Small intestine (tissue), 16 donors: ENCODE measurements at places on chromosomes 7 and 10.

DNA sequence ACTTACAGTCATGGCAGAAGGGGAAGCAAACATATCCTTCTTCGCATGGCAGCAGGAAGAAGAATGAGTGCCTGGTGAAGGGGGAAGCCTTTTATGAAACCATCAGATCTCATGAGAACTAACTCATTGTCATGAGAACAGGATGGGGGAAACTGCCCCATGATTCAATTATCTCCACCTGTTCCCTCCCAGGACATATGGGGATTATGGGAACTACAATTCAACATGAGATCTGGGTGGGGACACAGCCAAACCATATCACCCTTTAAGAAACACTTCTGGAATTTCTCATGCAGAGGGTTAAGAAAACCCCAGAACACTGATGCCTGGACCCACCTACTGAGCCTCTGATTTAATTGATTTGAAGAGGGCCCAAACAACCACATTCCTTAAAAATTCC lies 63.3 kb upstream of the DNAJB12 start:
- no peak for DNase-seq

- DNase-seq = no peak
Measured at GRCh38 chr10:97597778-97598177, 8.3 kb downstream of the C10orf62 start.

GRCh38 chr10:103454026-103454425 lies 1.9 kb upstream of the CALHM2 start:
- no peak for DNase-seq

DNA sequence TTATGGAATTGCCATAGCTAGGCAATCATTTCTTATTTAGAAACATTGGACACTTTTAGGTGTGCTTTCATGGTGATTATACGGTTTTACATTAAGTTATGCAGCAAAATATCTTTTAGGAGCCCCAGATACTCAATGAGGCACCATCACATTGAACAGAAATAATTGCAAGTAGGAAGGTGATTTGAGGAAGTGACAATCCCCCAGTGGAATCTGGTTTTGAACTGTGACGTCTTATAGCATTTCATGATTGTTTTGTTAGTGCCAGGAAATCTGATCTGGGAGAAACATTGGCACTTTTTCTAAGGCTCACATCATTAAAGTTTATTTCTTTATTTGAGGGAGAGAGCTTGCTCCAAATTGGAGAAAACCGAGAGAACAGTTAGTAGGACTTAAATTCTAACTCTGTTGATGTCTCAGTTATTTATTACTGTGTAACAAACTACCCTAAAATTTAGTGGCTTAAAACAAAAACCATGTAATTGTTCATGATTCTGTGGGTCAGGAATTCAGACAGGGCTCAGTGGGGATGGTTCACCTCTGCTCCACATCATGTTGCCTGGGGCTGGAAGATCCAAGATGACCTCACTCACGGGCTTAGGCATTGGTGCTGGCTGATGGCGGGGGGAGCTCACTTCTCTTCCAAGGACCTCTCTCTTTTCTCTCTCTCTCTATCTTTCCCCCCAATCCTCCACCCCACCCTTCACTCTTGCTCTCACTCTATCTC lies 78.2 kb upstream of the STEAP1B start:
- DNase-seq = no peak

GRCh38 chr7:95684037-95684436 lies 87.7 kb upstream of the PDK4 start:
- peak; percentile 19 for DNase-seq

- peak; percentile 54 for DNase-seq
Measured at GRCh38 chr10:64515970-64516699, 994.9 kb downstream of the REEP3 start.

DNA sequence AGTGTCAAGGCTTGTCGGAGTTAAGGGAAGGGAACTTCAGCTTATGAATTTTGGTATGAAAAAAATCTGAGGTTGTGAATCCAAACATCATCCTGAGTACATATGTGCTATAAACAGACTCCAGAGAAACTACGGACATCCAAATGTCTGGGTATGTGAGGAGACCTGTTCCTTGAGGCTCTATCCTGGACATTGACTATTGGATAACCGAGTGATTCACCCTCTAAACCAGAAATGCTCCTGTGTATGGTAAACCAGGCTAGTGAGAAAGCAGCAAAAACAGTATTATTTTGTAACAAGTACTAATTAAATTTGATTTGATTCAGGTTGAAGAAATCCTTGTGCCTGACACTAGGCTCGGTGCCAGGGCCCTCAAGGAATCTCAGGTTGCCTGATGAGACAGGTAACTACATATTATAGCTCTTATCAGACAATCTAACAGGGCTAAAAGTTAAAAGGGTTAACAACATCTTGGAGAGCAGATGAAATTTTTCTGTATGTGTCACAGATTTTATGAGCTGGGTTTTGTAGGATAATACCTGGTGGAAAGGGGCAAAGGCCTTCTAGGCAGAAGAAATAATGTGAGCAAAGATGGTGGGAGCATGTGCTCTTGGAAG lies 10.4 kb upstream of the STOX1 start:
- DNase-seq = peak; percentile 19

DNA sequence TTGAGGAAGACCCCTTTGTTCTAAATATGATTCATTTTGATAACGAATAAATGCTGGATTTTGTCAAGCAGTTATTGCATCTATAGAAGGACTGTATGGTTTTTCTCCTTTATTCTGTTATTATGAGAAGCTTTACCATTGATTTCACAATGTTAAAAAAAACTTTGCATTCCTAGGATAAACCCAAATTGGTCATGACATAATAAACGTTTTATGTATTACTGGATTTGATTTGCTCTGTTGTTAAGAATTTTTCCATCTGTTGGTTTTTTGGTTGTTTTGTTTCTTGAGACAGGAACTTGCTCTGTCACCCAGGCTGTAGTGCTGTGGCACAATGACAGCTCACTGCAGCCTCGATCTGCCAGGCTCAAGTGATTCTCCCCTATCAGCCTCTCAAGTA lies 2.2 kb upstream of the DNA2 start:
- no peak for DNase-seq

- DNase-seq = no peak
Measured at GRCh38 chr7:81029511-81029910, 110.7 kb upstream of the SEMA3C start.

- peak; percentile 76 for DNase-seq
Measured at GRCh38 chr7:50531401-50531911, 33.7 kb downstream of the DDC start.

DNA sequence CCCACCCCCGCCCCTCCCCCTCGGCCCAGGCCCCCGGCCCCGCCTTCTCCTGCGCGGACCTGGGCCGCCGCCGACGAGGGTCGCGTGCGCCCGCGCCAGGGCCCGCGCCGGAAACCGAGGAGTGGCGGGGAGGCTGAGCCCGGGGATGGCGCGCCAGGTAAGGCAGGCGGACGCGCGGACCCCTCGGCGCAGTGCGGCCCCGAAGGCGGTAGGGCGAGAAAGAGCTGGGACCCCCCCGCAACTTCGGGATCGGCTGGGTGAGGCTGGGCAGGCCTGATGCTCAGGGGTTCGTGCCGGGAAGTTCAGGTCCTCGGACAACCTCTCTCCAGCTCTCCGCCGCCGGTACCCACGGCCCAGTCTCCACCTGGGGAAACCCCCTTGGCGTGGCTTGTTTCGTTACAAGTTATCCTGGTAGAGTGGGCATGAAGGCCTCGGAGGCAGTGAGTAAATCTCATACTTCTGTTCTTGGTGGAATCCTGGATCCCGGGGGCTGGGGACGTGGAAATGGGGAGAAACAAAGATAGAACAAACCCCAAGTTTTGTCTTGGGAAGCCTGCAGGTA lies 58.4 kb downstream of the ZNF467 start:
- DNase-seq = peak; percentile 11

DNA sequence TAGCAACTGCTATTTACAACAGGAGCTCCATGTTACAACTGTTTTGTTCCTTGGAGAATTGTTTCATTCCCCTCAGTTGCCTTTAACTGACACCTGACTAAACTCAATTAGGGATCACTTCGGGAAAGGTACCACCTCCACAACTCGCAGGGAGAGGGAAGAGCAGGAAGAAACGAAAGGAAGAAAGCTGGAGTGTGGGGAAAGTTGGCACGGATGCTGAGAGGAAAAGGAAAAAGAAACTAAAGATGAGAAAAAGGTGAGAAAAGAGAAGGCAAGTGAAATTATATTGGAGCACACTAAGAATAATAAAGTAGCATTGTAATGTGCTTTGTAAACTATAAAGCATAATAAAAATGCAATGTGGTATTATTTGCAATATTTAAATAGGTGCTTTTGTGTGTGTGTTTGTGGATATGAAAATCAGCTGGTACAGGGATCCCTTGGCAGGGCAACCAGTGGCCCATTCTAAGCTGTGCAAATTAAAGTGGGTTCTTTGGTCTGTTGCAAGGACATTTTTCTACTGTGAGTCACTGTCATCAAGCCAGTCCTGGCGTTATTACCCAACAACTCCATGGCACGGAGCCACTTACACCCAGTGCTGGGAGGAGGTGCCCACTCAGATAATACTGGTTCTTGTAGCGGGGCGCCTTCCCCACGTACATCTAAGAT lies 45.9 kb downstream of the HIPK2 start:
- DNase-seq = peak; percentile 92

- no peak for DNase-seq
Measured at GRCh38 chr7:118590107-118590506, 365.6 kb downstream of the ANKRD7 start.

GRCh38 chr7:84812021-84812420 lies 374.8 kb downstream of the SEMA3D start:
- no peak for DNase-seq

DNA sequence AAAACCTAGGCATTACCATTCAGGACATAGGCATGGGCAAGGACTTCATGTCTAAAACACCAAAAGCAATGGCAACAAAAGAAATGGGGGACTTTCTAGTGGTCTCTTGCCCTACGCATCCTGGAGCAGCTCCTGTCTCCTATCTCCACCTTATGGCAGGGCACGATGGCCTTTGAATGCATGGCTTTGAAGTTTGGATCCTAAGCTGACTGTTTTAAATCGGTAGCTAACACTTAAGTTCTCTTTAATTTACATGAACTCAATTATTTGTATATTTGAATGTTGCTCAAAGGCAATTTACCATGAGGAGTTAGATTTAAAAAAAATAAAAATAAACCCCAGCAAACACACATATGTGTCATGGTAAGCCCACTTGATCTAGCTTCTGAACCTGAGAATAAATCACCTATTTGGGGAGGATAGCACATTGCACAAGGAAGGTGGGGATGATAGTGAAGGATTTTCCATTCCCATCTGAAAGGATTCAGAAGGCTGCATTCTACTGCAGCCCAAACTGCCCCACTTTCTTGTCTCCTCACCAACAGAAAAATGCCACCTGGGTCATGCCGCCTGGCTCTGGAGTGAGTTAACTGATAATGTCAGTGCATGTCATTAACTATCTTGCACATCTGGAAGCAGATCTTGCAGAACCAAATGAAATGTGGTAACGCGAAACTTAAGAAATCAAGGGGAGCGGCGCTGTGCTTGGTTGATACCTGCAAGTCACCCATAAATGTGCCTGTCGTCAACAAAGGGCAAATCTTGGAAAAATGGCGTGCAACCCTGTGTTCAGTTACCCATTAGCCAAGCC lies 12.4 kb downstream of the KLF6 start:
- DNase-seq = no peak

- no peak for DNase-seq
Measured at GRCh38 chr7:19206721-19207120, 61.5 kb upstream of the FERD3L start.

DNA sequence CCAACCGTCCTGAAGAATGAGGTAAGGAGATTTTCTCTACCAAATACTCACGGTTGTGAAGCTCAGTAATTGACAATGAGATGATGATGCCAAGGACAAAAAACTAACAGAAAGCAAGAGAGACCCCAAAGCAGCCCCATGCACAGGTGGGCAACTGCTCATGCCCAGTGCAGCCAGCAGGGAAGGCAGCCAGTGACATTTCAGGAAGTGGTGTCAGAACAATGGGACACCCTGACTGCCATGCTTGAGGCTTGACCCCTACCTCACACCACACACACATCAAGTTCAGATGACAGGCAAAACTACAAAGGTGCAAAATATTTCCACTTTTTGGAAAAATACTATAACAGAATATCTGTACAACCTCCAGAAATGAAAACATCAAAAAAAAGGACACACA lies 66.9 kb downstream of the CFAP46 start:
- DNase-seq = no peak

DNA sequence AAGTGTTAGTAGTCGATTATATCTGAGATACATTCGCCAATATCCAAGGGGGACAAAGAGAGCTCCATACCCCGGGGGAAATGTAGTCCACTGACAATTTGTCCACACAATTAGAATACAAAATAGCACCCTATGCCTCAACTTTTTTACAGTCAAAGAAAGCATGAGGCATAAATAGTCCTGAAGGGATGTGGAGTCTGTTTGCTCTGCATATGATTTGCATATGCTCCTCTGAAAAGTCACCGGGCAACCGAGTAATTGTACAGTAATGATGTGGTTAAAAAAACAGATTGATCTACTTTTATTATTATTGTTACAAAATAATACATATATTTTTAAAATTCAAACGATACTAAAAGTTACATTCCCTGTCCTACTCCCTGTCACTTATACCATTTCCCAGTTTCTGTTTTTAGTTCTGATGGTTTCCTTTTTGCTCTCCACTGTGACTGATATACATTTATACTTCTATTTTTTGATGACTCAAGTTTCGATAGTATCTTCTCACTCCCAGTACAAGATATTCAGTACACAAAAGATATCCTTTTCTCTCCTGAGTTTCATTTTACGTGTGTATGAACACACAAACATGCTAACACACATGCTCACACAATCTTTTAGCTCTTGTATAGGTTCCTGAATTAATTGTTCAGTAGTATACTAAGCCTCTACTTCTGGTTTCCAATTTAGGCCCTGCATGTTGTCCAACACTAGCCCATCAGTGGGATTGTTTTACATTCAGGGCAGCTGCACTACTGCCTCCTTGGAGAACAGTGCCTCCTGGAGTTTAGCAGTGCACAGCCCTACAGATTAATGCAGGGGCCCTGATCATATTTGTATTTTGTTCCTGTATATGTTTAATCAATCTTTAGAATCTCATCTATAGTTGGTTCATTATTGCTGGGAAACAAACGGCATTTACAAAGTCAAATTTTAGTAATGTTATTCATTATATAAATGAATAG lies 130.9 kb downstream of the TES start:
- DNase-seq = no peak

DNA sequence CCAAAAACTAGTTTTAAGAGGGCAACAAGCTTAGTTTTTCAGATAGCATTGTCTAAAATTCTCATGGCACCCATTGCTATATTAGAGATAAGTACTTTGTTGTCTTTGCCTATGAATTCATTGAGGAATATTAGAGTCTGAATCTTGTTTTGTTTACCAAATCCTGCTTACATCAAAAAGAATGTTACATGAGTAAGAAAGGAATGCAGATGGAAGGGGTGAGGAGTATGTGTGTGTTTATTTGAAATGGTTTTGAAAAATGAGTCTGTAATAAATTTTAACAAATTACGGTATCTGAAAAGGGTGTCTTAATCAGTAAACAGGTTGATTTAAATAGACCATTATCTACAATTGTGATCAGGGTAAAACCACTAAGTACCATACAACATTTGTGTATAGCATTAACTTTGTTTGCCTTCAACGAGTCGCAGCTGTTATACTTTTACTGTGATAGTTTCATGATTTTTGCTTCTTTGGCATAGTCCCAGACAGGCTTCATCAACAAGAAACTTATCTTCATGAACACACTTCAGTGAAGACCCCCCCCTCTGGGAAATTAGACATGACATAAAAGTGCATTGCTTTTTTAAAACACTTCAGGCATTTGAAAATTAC lies 1183.9 kb upstream of the C7orf33 start:
- DNase-seq = no peak

GRCh38 chr10:122494833-122495232 lies 33.5 kb downstream of the HTRA1 start:
- DNase-seq = no peak

GRCh38 chr7:46168231-46168630 lies 247.2 kb upstream of the IGFBP3 start:
- no peak for DNase-seq

GRCh38 chr10:115771755-115772154 lies 501.3 kb downstream of the GFRA1 start:
- no peak for DNase-seq
